ENCODE measurements at places on chromosomes 7 and 10. TPM values are rescaled to one million over a fixed set of nuclear protein-coding genes. Genes with fewer than 3 reads are reported as not detected.

A1CF gene
- total RNA-seq = not detected

CYP26C1 gene
- 0.25 TPM for total RNA-seq

STEAP1B gene
- 1.2 TPM for total RNA-seq

PCLO gene
- 66.4 TPM for total RNA-seq

FGFBP3 gene
- 22.1 TPM for total RNA-seq

Data from temporal lobe (tissue), 4 donors.